ENCODE measurements at places on chromosomes 16 and 17.

GRCh38 chr17:32350666-32351418 is 885 bp downstream of the ZNF207 start:
- DNase-seq: peak; percentile 70

DNA sequence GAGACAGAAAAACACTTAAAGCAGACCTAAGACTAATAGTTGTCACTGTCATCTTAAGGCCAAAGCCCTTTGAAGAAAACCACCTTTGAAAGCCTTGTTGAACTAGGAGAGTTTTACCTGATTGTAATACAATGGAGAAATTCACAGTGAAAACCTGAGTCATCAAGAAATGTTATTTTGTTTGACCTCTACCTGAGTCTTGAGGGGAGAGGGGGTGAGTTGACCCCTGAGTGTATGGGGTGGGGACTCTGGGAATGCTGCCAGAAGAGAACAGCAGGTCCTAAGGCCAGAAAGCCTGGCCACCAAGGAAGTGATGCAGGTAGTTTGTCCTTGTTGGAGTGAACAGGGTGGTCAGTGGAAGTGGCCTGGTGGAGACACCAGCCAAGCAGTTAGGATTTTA is 204.3 kb downstream of the SPECC1 start:
- no peak for DNase-seq

GRCh38 chr16:82911925-82912324 is 285.2 kb downstream of the CDH13 start:
- no peak for DNase-seq

DNA sequence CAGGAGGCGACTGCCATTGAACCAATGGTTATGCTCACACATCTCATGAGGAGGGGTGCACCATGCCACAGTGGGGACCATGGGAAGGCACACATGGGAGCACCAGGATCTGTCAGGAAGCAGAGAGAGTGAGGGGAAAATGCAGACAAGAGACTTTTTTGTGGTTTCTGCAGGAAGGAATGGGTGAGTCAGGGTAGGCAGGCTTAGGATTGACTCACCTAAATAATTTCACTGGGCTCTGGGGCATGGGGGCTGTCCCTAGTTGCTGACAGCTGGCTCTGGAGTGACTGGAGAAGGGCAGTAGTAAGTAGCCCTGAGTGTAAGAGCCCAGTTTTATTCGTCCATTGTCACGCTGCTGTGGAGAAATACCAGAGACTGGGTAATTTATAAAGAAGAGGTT is 202.4 kb downstream of the AXIN2 start:
- DNase-seq: no peak

- DNase-seq: no peak
Observed at GRCh38 chr16:88975511-88976061, 1.4 kb downstream of the CBFA2T3 start.

DNA sequence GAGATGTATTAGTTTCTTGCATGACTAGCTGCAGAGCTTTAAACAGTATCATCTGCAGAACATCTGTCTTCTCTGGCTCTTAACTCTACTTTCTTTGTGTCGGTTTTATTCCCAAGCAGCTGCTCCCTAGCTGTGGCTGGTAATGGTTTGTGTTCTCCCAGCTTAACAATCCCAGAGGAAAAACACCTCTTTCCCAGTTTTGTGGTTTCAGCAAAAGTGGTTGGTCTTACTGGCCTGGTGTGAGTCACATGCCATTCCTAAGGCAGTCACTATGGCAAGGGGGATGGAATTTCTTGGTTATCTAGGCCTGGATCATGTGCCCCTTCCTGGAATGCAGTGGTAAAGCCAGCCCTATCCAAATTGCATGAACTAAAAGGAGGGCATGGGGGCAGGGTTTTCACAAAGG is 27.5 kb downstream of the OMG start:
- no peak for DNase-seq

DNA sequence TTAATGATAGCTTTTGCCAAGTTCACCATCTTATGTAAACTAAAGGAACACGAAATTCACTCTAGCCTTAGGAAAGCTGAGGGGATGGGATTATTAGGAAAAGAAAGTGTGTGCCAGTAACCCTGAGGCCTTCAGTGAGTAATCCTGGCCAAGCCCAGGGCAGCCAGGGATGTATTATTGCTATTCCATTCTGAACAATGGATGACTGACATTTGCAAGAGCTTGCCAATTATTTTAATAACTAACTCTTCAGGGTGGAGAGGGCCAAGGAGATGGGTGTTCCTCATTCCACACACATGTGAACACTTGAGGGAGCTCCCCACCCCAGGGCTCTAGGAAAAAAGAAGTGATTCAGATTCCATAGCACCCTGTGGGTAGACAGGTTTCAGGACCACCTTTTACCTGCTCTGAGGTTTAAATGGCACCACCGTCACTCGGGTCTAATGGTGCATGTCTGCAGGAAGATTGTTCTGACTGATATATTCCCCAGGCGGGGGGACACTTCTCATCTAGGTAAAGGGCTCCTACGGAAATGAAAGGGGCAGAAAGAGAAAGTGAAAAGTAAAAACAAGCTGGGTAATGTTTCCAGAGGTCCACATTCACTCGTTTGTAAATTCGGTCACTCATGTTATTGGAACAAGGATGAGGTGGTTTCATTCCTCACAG is 41.5 kb downstream of the TK2 start:
- DNase-seq: no peak
